Islet precursor cell (in vitro differentiated cells): ENCODE measurements at places on chromosomes 2 and 18.

DNA sequence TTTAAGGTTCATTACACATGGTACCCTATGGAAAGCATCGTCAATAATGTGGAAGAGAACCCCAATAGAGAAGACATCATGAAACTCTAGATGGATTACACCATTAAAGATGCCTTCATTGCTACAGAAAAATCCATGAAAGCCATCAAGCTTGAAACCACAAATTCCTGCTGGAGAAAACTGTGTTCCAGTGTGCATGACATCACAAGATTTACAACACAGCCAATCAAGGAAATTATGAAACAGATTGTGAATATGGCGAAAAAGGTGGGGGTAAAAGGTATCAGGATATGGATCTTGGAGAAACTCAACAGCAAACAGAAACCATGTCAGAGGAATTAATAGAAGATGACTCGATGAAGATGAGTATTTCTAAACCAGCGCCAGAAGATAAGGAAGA, 200.0 kb downstream of the SLC4A10 start:
- no peak for DNase-seq

DNA sequence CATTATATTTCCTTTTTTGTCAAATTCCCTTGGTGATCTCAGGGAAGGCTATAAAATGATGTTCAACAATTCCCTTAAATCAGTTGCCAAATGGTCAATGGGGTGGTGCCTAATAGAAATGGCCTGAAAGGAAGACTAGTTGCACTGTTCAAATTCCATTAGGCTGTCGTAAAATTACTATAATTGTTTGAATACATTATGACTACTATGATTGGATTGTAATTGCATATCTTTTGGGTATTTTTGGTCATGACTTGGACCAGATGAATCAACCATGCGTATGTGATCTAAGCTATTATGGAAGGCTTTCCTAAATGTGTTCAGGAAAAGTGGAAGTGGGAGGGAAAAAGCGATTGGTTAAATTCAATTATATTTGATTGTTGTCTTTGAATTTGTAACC, 41.3 kb upstream of the KCNE4 start:
- no peak for DNase-seq

GRCh38 chr18:13726972-13727331, 479 bp downstream of the RNMT start:
- DNase-seq = peak; percentile 84

GRCh38 chr2:44470151-44470550, 108.4 kb downstream of the CAMKMT start:
- DNase-seq = no peak

- DNase-seq = no peak
Measured at GRCh38 chr2:176533505-176534193, 264.4 kb downstream of the MTX2 start.

DNA sequence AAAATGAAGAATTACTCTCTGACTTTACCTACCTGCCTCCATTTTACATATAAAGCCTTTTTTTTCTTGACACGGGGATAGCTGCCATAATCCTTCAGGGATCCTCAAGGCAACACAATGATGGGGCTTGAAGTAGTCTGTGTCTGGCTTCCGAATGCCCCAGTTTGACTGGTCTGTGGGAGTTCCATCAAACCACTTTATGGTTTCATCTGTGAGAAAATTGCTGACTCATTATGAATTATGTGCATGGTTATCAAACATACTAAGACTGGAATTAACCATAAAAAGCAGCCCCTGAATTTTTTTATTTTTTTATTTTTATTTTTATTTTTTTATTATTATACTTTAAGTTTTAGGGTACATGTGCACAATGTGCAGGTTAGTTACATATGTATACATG, 117.5 kb downstream of the PLA2R1 start:
- no peak for DNase-seq

GRCh38 chr18:10247021-10247741, 207.3 kb upstream of the APCDD1 start:
- no peak for DNase-seq

DNA sequence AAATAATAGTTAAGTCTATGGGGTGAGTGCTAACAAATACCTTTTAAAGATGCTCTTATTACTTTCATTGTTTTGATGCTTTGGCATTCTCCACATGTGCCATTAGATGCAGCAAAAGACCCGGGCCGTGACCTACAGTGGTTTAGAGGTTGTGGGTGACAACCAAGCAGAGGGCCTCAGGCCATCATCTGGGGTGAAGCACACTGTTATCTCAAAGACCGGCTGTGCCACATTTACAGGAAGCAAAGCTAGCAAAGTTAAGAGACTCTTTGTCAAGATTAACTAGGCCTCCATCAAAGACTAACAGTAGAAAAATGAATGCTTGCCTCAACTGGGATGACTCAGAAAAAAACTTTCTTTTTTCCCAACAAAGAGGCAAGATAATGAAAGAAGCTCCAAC, 695.3 kb downstream of the SATB2 start:
- DNase-seq = no peak

GRCh38 chr2:24409700-24410556, 49.6 kb upstream of the ITSN2 start:
- DNase-seq = peak; percentile 68

GRCh38 chr2:80153151-80153550, 151.4 kb downstream of the LRRTM1 start:
- DNase-seq = no peak

DNA sequence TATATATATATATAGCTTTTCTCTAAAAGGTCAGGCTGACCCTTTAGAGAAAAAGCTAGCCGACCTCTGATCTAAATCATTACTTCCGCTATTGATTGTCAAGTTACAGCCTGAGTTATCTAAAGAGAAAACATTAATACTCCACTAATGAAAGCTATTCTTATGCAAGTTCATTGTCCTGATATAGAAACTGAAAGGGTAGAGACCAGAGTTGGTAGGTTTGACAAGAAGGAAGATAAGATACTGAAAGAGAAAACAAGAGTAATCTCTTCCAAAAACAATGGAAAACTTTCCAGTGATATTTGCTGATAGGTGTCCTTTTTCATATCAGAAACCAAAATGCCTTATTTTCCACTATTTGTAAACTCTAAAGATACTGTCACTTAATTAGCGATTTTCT, 62.8 kb upstream of the SLC39A10 start:
- no peak for DNase-seq

- DNase-seq = no peak
Measured at GRCh38 chr2:8848328-8849100, 11.1 kb upstream of the KIDINS220 start.

DNA sequence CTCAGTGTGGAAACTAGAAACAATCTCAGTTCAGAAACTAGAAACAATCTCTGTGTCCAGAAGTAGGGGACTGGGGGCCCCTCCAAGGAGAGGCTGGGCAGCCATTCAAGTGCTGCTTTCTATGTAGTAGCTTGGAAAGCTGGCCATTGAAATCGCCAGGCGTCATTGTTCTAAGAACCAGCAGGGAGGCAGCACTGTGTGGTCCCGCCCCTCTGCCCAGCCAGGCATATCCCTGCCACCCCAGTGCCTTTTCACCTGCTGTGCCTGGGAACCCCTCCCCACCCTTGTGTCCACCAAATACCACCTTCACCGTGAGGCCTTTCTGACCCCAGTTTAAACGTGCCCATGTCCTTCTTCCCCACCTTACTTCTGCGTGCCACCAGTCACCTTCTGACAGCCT, 221.6 kb downstream of the GBX2 start:
- no peak for DNase-seq

DNA sequence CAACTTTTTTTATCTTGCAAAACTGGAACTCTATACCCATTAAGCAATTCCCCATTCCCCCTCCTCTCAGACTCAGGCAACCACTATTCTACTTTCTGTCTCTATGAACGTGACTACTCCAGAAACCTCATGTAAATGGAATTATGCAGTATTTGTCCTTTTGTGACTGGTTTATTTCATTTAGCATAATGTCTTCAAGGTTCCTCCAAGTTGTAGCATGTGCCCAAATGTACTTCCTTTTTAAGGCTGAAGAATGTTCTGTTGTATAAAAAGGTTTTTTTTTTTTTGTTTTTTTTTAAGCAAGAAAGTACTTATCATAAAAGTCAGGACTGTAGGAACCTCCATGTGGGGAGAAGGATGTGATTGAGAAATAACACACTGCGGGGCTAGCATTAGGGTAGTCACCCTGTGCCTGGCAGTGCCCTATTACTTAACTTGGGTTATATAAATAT, 262.9 kb upstream of the FBXO11 start:
- no peak for DNase-seq

- DNase-seq = peak; percentile 92
Measured at GRCh38 chr2:85551698-85552678, 9.3 kb downstream of the GGCX start.

DNA sequence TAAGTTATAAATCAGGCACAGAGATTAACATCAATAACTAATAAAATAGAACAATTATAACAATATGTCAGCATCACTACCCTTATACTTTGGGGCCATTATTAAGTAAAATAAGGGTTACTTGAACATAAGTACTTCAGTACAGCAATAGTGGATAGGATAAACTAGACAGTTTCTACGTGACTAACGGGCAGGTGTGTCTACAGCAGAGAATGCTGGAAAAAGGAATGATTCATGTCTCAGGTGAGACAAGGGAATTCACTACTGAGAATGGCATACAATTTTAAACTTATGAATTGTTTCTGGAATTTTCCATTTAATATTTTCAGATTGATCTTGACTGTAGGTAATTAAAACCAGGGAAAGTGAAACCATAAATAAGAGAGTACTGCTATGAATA, 5.5 kb downstream of the WDR75 start:
- DNase-seq = no peak

DNA sequence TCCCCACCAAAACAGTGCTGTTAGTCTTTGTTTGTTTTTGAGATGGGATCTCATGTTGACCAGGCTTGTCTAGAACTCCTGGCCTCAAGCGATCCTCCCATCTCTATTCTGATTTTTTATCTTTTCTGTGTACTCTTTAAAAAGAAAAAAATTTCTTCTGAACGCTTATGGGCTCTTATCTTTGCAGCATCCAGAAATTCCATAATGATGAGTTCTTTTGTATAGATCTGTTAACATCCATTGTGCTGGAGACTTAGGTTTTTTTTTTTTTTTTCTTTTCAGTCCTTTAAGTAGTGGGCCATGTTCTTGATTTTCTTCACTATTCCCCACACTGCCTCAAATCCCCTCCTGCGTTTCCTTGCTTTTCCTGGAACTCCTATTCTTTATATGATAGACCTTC, 31.0 kb downstream of the RBBP8 start:
- DNase-seq = no peak

- DNase-seq = no peak
Measured at GRCh38 chr2:182004945-182005520, 19.4 kb downstream of the PPP1R1C start.

DNA sequence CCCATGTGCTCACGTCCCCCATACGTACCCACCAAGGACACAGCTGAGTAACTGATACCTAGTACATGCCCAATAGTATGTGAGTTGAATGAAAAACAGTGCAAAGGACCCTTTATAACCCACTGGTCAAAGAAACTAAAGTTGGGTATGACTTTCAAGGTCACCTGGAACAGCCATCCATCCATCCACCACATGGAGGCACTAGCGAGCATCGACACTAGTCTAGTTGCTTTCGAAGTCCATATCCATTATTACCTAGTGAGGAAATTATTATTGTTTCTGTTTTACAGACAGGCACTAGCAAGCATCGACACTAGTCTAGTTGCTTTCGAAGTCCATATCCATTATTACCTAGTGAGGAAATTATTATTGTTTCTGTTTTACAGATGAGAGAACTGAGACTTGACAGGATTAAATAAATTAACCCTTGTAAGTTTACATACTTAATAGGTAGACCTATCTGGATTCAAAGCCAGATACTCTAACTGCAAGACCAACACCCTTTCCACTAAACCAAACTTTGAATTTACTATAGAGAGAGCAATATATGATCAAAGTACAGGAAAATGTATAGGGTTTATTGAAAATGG, 233.7 kb downstream of the METTL4 start:
- no peak for DNase-seq

DNA sequence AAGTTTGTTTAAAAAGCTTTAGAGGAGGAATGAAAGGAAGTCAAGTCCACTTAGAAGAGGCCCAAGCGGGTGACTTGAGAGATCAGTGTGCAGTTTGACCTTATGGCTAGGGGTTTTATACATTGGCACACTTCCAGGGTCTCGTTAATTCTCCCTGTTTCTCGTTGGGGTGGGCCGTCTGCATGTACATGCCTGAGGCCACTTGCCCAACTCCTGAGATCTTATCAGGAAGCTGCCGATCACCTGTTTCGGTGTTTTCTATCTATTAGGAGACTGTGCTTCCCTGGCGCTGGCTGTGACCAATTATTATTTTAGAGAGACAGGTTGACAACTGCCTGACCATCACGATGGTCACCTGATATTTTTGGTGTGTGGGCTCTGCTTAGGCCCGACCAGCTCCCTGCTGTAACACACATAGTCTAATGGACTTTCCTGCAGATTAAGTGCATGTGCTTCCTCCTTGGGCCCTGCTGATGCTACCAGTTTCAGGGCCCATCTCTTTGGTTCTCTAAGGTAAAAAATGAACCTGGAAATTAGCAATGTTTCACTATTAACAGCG, 31.0 kb upstream of the MSH6 start:
- peak; percentile 62 for DNase-seq

- no peak for DNase-seq
Measured at GRCh38 chr18:59155153-59155552, 15.5 kb downstream of the SEC11C start.

GRCh38 chr2:197324801-197325200, 14.2 kb upstream of the ANKRD44 start:
- DNase-seq = no peak

DNA sequence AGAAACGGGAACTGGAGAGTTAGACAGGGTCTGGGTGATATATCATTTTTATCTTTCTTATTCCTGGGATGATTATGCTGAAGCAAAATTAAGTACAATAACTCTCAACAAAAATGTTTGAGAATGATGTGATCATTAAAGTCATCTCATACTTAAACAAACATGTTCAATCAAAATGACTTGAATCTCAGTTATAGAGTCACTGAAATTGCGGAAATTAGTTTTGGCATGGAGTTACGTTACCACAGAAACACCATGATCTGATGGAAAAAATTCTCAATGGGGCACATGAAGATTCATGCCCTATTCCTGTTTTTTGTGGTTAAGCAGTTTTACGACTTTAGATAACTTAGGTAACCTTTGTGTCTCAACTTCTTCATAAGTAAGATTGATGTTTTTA, 757.7 kb downstream of the EPHA4 start:
- DNase-seq = no peak

DNA sequence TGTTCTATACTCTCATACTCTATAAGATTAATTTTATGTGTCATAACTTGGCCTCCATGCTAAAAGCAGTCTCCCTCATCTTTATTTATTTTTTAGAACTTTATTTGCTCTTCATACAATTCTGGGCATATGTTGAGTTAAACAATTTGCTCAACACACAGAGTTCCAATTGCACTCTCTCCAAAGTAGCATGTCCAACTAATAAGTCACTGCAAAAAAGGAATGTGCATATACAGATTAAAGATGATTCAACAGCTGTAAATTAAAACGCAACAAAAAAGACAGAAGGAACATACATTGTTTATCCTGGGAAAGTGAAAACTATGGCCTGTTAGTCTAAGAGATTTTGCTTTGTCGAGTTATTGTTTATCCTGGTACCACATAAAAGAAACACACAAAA, 277.7 kb upstream of the ACVR2A start:
- DNase-seq = no peak
